Effector CD8-positive, alpha-beta T cell (primary cell): ENCODE measurements at places on chromosomes 7 and 10.

DNA sequence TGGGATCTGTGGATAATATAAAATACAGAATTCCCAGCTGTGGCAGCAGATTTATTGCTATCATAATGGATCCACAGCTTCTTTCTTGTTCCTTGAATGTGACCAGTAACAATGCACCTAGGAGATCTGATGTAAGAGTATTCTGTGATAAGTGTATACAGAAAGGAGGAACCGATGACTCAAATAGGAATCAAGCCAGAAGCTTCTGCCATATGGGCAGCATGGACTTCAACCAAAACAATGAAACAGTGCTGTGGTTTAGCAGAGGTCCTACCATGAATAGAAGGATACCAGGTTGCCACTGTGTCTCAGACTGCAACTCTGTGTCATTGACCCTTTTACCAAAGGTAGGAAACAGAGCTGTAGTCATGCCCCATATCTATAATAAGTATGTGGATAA is 81.8 kb downstream of the PTPRZ1 start:
- DNase-seq = no peak

- DNase-seq = no peak
Measured at GRCh38 chr10:94219829-94220228, 142.9 kb downstream of the NOC3L start.

GRCh38 chr7:41652267-41652666 is 50.6 kb downstream of the INHBA start:
- no peak for DNase-seq

DNA sequence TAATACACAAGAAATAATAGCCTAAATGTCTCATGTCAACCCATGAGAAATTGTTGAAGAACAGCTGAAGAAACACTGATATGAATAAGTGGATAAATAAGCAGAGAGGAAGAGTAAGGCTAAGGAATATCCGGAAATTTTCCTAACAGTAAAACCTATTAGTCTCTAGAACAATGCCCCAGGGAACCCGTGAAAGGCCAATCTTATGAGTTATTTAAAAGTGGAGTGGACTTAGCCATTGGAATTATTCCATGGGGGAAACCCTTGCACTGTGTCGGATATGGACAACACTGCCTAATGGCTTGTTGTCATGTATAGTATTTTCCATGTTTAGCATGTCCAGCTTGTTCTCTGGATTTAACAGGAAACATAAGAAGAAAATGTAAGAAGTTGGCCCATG is 217.2 kb upstream of the PLXNA4 start:
- DNase-seq = no peak
